ENCODE measurements at places on chromosomes 16 and 17.
A peak's percentile ranks its signal among the peaks of the same experiment; 100 is the strongest.

DNA sequence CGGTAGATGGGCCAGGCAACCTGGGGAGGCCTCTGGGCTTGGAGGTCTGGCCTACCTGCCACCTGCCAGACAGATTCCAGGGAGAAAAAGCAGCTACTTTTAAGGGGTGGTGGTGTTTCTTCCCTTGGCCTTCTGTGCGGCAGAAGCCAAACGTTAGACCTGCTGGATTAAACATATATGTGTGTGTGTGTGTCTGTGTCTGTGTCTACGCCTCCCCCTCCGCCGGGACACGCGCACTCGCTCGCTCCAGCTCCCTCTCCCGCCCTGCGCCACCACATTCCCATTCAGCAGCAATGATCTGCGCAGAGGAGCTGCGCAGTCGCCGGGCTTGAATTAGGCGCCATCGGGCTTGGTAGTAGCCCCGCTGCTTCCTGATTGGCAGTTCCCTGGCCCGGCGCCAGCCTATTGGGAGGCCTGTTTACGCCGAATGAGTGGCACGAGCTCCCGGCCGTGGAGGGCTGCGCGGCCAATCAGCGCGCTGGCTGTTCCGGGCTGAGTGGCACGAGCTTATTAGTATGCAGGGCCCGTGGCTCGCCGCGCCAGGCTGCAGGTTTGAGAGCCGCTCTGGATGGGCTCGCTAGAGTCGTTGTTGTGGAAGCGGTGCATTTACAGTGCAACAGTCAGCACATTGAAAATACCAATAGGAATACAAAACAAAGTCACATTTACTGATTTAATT is at the start of gene BAHCC1:
TSS of gene BAHCC1 (plus strand) at position 537 of the 679 bp plus-strand sequence. CDS start 4,283 bp downstream, outside the sequence.
- DNase-seq, result peak; percentile 100

DNA sequence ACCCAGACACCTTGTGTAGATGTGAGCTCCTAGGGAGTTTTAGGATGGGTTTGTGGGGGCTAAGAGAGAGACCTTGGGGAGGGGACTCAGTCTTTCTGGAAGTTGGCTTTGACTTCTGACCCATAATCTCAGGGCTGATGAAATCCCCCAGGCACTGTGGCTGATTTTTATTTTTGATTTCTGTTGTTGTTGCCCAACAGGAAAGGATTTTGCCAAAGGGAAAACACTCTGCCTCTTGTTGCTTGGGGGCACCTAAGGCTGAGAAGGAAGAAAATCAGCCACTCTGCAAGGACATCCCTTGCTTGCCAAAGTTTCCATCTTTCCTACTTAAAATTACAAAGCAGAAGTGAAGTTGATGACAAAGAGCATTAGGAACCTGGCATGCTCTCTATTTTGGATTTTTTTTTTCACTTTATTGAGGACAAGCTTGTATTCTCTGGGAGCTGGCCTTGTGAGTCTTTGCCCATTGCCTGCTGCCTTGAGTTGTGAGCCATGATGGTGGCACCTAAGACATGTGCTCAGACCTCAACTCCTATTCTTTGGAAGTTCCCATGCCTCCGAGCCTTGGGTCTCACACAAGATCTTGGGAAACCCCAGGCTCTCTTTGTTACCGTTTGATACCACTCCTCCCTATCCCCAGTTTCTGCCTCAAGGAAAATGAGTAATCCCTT is 3.2 kb upstream of the C1QTNF1 start:
- DNase-seq, result no peak

DNA sequence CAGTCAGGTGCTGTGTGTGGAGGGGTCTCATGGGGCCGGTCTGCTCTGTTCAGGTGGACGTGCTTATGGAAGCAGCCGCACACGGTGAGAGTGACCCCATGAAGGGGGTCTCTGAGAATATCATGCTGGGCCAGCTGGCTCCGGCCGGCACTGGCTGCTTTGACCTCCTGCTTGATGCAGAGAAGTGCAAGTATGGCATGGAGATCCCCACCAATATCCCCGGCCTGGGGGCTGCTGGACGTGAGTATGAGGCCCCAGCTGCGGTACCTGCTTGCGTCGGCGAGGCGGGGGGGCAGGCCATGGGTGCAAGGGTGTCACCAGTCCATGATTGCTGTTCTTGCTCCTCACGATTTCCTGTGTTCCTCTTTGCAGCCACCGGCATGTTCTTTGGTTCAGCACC is 27.9 kb downstream of the POLR2A start:
- no peak for DNase-seq

GRCh38 chr16:66508248-66508913 is 41.5 kb downstream of the TK2 start:
- DNase-seq, result no peak

DNA sequence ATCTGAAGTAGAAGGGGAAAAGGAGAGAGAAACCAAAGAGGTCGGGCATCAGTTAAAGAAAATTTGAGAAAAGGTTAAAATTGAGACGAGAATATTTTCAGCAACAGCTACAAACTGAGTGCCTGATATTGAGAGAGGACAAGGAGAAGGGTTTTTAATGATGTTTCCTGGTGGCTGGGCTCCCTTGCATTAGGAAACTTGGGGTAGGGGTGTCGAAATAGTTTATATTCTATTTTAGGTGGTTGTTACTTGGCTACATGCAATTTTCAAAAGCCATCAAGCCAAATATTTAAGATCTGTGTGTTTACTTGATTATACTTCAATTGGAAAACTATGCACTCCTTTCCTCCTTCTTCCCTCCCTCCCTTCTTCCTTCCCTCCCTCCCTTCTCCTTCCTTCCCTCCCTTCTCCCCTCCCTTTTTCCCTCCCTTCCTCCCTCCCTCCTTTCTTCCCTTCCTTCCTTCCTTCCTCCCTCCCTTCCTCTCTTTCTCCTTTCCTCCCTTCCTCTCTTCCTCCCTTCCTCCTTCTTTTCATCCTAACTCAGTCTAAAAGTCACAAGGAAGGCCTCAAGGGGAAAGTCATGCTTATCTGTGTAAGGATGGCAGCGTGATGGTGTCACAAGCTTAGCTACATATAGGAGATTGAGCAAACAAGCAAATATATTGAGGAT is 1.8 kb upstream of the APOH start:
- DNase-seq, result no peak

GRCh38 chr17:40315206-40315605 is 6.2 kb downstream of the RARA start:
- DNase-seq, result no peak

DNA sequence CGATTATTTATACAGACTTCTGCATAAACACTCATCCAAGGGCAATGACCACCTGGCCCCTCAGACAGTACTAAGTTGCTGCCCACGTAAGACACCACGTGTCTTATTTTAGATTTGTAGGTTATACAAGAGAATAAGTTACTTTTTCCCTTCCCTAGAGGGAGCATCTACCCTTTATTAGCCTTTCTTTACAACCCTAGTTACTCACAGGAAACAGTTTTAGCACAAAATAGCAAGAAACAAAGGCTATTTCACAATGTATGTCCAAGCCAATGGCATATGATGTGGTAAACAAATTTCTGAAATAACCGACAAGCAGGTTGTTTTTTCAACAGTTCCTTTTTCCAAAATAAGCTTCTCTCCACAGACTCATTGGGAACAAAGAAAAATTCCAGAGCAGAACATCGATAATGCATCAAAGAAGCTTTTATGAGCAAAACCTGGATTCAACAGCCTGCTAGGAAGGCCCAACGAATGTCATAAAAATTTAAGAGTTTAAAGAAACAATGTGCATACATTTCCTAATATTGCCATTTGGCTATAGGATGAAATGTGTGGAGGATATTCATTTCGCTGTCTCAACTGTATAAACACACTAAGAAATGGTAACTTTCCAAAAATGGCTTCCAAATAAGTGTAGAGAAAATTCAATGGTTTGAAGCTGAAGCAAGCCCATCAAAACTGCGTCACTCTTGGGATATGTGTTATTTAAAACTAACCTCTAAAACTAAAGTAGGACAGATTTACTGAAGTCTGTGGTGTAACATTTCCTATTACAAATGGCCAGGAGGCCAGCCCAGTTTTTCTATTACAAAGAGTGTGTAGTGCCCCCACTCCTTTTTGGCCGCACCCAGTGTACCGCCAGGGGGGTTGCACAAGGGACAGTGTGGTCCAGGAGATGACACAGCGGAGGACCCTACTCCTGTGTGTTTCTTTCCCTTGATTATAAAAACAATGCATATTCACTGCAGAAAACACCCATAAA is 50.4 kb upstream of the ERN1 start:
- DNase-seq, result no peak

- no peak for DNase-seq
These were observed 732 bp downstream of the CBLN1 start for GRCh38 chr16:49280841-49281371.

DNA sequence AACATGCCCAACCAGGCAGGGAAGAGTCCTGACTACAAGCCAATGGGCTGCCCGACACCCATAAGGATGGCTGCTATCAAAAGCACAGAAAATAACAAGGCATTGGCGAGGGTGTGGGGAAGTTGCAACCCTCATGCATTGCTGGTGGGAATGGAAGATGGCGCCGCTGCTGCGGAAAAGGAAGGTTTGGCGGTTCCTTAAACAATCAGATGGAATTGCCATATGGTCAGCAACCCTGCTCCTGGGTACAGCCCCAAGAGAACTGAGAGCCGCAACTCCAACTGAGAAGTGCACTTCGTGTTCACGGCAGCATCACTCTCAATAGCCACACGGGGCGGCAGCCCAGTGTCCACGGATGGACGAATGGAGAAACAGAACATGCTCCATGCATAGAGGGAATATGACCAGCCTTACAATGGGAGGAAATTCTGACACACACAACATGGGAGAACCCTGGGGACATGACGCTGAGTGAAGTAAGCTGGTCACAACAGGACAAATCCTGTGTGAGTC is 193.3 kb downstream of the RBFOX3 start:
- DNase-seq, result no peak

DNA sequence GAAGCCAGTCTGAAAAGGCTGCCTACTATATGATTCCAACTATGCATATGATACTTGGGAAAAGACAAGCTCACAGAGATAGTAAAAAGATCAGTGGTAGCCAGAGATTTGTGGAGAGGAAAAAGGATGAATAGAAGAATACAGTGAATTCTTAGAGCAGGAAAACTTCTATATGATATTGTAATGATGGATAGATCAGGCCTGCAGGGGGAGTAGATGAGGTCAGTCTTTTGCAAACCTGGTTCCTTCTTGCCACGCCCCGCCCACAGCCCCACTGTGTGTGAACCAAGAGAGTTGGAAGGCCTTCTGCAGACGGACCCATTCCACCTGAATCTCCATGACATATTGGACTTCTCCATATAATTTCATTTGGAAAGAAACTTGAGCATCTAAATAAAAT is 761 bp upstream of the CCL8 start:
- DNase-seq, result no peak

DNA sequence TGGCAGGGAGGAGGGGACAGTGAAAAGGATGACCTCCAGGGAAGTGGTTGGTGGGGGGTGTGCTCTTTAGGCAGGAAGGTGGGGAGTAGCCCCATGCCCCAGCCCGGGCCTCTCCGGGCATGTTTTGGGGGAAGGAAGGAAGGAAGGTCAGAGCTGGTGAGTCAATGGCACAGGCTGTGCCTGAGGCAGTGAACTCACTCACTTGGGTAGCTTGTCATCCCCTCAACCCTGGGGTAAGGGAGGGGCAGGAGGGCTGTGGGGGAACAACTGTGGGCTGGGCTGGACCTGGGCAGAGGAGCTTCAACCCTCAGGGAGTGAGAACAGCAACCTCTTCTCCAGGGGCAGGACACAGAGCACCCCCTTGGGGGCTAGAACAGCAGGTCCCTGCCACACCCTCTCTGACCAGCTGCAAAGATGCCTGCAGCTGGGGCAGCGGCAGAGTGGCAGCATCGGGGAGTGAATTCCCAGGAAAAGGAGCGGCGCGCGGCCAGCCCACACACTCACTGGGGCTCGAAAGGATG is 6.3 kb downstream of the CSF3 start:
- no peak for DNase-seq

GRCh38 chr17:8121681-8122421 is 2.1 kb downstream of the HES7 start:
- DNase-seq, result peak; percentile 13

DNA sequence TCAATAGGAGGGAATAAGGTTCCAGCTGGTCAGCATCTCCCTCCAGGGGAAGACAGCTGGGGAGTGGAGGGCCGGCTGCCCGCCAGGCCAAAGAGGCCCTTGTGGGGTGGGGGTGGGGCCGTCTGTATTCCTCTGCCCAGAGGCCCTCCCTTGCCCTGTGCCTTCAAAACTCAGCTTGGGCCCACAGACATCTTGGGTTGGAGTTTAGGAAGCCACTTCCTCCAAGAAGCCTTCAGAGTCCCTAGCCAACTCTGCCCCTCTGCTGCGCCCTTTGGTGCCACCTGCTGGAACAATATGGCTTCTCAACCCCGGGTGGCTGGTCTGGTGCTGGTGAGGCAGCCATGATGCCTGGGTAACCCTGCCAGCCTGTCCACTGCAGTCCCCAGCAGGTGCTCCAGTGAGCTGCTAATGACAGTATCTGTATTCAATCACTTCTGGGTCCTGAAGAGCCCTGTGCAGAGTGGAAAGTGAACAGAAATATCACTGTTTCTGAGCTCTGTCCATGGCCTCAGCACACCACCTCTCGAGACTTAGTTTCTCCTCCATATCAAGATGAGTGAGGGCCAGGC is 16.7 kb downstream of the HSD11B2 start:
- no peak for DNase-seq

- no peak for DNase-seq
These were observed 448.9 kb upstream of the ERCC4 start for GRCh38 chr16:13471036-13471435.

GRCh38 chr16:12819126-12820117 is 15.7 kb upstream of the CPPED1 start:
- DNase-seq, result no peak

DNA sequence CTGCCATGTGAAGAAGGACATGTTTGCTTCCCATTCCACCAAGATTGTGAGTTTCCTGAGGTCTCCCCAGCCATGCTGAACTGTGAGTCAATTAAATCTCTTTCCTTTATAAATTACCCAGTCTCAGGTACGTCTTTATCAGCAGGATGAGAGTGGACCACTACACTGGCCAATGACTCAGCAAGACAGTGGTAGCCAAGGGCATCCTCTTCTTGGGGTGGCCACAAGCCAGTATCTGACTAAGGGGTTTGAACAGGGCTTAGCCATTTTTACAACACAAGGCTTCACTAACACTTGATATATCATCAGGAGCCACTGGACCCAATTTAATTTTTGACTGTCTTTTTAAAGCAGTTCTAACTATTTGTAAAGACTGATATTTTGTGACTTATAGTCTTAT is 21.1 kb upstream of the KRT24 start:
- no peak for DNase-seq

DNA sequence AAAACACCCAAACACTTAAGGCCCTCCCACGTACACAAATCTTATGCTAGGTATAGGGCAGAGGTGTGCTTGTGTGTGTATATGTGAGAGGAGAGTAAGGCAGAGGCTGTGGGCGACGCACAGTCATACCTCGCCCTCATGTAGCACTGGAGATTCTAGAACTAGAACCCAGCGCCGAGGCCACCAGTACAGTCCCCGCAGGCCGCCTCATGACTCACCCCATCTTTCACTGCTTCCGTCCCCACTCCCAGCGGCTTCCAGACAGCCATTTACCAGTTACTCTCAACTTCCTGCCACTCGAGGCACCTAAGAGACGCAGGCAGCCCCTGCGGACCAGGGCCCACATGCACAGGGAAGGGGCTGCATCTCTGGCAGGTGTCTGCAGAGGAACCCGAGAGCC is 23.2 kb upstream of the CYTH1 start:
- DNase-seq, result no peak
